ENCODE measurements at places on chromosomes 2 and 18.

GRCh38 chr2:28439763-28440162, 47.1 kb downstream of the FOSL2 start:
- DNase-seq = peak; percentile 35

- no peak for DNase-seq
These were observed 1.5 kb downstream of the GDF7 start for GRCh38 chr2:20668451-20668850.

DNA sequence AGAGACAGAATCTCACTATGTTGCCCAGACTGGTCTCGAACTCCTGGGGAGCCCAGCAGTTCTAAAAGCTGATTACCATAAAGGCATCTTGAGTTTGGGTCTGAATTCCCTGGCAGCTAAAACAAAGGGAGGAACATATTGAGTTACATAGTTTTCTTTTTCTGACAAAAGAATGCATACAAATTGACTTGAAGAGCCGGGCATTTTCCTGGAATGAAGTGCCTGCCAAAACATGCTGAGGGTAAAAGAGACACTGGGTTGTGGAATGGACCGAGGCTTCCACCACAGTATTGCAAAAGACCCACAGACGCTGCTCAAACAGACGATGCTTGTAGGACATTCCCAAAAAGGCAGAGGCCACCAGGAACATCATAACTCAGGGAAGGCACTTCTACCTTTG, 35.1 kb upstream of the ROCK2 start:
- no peak for DNase-seq

- DNase-seq = no peak
These were observed 13.8 kb upstream of the POU3F3 start for GRCh38 chr2:104840156-104840555.

DNA sequence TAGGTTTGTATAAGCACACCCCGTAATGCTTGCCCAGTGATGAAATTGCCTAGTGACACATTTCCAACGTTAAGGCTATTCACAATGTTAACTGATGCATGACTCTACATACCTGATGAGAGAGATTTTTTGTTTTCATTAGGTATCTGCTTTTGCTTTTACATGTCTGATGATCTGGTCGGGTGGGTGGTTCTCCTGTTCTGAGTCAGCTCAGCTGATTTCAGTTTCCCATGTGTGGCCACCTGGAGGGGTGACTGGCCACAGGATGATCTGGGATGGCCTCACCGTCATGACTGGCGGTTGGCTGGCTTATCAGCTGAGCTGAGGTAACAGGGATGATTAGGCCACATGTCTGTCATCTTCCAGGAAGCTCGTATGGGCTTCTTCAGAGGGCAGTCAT, 33.8 kb upstream of the ACYP2 start:
- DNase-seq = no peak

DNA sequence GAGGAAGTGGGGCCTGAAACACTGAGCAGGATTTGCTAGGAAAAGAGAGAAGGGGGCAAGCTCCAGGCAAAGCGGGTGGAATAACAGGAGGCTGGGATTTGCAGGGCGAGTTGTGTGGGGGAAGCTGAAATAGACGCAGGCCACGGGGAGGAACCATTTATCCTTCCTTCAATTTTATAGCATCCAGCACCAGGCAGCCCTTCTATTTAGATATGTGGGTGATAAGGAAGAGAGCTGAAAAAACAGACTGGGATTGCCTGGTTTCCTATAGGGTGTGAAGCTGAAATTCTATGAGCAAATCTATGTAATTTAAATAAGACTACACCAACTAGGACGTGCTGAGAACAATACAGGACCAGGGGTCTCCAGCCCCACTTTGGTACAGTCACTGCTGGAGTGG, 132.0 kb upstream of the REV1 start:
- DNase-seq = no peak

- DNase-seq = no peak
These were observed 204.8 kb downstream of the RBM43 start for GRCh38 chr2:151056870-151057269.

DNA sequence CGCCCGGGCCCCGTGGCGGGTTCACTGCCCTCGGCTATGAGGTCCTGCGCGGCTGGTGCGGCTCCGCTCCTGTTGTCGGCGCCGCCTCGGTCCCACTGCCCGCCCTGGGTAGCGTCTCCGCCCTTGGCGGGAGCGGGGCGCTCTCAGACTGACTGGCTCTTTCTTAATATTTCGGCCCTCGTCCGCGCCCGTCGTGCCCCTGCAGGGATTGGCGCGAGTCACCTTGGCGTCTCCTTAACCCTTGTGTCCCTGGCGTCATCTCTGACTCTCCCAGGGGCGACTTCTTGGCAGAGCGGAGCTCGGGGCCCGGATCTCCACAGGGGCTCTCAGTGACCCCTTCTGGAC, 1.3 kb downstream of the PTMA start:
- no peak for DNase-seq

DNA sequence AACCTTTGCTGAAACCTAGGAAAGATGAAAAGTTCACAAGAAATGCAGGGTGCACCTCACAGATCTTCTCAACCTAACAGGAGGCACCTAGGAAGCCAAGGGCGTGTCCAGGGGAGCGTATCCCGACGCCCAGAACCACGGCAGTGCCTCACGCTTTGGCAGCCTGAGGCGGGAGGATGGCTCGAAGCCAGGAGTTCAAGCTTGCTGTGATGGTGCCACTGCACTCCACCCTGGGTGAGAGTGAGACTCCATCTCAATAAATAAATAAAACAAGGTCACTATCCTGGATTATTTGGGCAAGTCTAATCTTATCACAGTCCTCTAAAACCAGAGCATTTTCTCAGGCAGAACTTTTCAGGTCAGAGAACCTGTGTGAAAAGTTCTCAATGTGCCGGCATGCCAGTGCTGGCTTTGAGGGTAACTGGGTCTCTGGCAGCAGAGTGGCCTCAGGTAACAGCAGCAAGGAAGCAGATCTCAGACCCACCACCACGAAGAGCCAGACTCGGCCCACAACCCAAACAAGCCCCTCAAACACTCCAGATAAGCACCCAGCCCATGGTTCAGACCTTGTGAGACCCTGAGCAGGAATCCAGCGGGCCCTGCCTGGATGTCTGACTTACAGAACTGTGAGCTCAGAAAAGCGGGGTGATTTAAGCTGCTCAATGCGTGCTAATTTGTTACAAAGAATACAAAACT, 11.7 kb downstream of the HSBP1L1 start:
- peak; percentile 71 for DNase-seq

DNA sequence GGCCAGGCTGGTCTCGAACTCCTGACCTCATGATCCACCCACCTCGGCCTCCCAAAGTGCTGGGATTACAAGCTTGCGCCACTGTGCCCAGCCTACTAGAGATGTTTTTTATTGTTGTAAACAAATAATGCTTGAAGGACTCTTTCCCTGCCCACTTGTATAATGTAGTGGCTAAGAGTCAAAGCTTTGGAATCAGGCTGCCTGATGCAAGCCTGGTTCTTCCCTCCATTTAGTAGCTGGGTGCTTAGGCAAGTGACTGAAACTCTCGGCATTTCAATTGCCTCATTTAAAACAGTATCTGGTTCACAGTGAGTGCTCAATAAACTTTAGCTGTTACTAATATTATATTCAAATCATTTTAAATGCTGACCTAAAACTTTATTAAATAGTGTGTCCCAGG, 264.0 kb upstream of the FBXO11 start:
- DNase-seq = no peak

GRCh38 chr2:200798514-200798913, 13.2 kb upstream of the BZW1 start:
- no peak for DNase-seq

DNA sequence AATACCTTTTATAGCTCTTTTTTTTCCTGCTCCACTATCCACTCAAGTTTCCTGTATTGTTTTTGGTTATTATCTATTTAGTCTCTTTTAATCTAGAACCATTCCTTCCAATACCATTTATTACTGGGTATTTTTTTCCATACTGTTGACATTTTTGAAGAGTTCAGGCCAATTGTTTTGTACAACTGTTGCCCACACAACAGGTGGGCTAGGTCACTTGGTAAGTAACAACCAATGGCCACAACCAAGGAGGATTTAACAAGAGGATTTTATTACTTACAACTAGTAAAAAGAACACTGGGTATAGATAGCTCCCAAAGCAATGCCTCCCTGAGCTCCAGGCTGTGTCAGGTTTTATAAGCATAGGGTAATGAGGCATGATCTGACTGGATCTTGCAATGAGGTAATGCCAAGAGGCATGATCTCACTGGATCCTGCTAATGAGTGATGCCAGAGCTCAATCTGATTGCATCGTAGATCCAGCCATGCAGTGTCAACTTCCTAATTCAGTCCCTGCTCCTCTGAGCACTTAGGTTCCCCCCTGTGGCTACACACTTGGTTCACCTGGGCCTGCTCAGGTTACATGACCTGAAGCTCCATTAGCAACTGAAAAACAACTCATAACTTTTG, 7.1 kb upstream of the CEP68 start:
- no peak for DNase-seq

DNA sequence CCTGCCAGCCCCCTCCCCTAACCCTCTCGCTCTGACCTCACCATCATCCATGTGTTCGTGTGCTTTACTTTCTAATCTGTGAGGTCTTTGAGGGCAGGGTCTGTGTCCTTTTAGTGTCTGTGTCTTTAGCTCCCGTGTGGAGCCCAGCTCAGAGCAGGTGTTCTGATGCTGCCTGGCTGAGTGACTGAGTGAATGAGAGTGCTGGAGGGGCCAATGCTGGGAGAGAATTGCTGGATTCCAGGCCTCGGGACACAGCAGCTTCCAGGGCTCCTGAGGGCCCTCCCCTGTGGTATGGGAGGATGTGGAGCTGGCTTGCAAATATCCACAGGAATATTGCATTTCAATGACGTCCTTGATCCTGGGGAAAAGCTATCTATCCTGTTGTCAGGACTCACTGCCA, 160.6 kb downstream of the ANKRD30B start:
- DNase-seq = no peak

DNA sequence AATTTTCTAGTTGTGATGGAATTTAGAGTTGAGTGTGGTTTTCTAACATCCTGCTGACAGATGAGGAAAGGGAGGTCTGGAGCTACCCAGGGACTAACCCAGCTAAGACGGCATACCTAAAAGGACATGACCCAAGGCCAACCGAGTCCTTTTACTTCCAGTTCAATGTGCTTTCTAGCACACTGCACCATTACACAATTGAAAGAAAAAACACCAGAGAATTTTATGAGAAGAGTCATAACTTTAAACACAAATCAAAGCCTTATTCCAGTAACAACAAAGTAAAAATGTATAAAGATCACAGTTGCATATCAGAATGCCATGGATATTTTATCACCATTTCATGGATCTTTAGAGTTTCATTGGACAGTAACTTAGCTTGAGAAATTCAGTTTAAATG, 480.3 kb downstream of the MEIS1 start:
- no peak for DNase-seq

- DNase-seq = no peak
These were observed 99.8 kb downstream of the METTL4 start for GRCh38 chr18:2471523-2471922.

DNA sequence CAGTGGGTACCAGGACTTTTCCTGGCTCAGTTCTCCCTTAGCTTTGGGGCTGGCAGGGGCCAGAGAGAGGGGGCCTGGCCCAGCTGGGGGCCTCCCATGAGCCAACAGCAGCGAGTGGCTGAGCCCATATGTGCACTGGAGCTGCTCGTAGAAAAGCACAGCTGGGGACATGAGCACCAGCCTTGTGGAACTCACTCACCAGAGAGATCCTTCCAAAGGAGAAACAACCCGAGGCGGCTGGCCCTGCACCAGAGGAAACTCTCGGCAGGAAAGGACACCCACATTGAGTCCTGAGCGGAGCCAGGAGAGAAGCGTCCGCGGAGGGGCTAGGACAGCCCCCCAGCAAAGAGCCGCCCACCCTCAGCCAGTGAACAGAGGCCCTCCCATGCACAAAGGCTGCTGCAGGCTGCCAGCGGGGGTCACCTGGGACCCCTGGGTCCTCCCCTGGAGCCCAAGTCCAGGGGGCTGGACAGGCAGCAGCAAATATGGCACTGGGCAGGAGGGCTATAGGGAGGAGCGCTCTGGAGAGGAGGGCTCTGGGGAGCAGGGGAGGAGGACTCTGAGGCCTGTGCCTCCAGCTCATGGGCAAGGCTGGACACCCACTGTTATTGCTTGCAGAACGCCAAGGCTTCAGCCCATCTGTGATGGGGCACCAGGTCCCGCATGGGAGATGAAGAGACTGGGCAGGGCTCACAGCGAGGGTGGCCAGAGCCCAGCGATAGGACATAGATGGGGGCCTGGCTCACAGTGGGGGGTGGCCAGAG, 42.1 kb upstream of the SNED1 start:
- peak; percentile 16 for DNase-seq

DNA sequence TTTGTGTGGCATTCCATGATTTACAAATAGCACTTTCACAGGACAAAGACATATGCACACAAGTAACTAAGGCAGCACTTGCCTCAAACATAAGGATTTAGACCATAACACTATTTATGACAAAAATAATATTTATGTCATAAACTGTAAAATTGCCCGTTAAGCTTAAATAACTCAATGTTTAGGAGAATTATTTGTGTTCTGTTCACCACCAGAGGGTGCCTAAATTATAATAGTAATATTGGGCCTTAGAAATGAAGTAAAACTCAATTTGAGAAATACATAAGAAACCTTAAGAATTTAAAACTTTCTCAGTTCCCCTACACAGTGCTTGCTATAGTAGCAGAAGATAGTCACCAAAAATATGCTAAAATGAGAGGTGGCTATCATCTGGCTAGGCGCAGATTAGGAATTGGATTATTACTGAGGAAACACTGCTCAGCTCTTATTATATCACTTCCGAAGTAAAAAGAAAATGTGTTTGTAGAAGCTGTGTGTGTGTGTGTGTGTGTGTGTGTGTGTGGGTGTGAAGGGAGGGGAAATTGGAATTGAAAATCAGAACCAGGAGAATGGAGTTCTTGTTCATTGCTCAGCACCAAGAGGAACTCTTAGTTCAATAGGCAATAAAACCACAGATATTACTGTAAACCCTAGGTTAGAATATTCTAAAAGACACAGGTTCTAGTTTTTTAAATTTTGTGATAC, 4.9 kb upstream of the CHN1 start:
- no peak for DNase-seq

DNA sequence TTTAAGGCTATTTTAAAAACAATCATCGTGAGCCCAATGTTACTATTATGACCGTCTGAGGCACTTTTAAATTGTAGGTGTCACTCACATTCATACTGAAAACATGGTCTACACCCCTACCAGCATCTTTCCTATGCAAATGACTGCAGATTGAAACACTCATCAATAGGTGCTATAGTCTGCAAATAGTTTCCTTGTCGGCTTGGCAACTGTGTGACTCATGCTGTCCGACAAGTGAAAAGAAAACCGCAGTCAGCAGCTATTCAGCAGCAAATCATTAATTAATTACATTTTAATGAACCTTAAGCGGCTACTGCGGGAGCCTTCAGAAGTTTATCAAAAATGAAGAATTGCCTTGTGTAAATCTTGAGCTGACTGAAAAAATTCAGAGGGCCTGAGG, 134.4 kb downstream of the FIGN start:
- no peak for DNase-seq
